ENCODE measurements at places on chromosomes 12 and 14. TPM values are rescaled to one million over a fixed set of nuclear protein-coding genes. Genes with fewer than 3 reads are reported as not detected.

The CIDEB gene
- polyA plus RNA-seq: 8.2 TPM

The CD163 gene
- polyA plus RNA-seq: 14.5 TPM

The KLRG1 gene
- 3.9 TPM for polyA plus RNA-seq

The KRT2 gene
- polyA plus RNA-seq: not detected

The OLR1 gene
- polyA plus RNA-seq: 0.76 TPM

The PPM1A gene
- polyA plus RNA-seq: 70.8 TPM

The ASCL1 gene
- not detected for polyA plus RNA-seq

The CFAP73 gene
- 0.13 TPM for polyA plus RNA-seq

The ACADS gene
- polyA plus RNA-seq: 19.8 TPM

The BEGAIN gene
- 4.5 TPM for polyA plus RNA-seq
